ENCODE measurements at places on chromosomes 6 and 20. TPM values are rescaled to one million over a fixed set of nuclear protein-coding genes. Genes with fewer than 3 reads are reported as not detected.

The TSPO2 gene
- total RNA-seq = not detected

The CYP21A2 gene
- total RNA-seq = 0.52 TPM

GRCh38 chr6:2688401-2689064, 62.2 kb downstream of the MYLK4 start:
- H3K36me3 ChIP-seq = no peaks in the 10 kb centered on the region
- H3K27me3 ChIP-seq = no peaks in the 10 kb centered on the region
- H3K27ac ChIP-seq = no peak overlapping the region

DNA sequence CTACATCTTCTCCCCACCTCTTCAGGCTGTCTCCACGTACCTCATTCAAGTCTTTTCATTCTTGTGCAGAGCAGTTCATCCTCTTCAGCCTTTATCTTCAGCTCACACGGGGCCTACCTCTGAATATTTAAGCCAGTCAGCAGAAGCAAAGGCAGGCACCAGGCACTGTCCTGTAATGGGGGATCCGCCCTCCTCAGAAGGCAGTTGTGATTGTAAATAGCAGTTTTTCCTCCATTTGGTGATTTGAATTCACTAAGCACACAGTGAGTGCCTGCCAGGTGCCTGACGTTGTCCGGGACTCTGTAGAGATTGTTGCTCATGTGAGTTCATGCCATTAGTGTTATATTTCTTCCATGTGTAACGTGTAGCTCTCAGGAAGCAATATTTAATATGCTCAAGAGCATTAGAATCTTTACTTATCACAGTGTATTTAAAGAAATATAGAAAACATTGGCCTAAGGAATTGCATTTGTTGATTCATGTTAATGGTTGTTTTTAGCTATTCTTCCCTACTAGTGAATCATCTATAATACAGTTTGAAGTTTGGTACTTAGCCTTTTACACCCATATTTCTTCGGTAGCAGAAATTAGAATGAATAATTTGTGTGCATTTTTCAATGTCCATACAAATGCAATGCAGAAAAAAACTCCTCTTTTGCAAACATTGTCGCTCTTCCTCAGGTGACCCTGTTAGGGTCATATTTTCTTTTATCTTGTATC, 17.9 kb downstream of the BPHL start:
- no peak for DNase-seq
- H3K27me3 ChIP-seq = no peaks in the 10 kb centered on the region
- no peaks in the 10 kb centered on the region for H3K36me3 ChIP-seq
- no peak overlapping the region for H3K4me3 ChIP-seq
- peak overlapping the region; percentile 84 for H3K27ac ChIP-seq
- peaks cover 73% of the 10 kb centered on the region for H3K4me1 ChIP-seq

- peak overlapping the region; percentile 79 for H3K27ac ChIP-seq
- peaks cover 6% of the 10 kb centered on the region for H3K27me3 ChIP-seq
- H3K4me1 ChIP-seq = no peaks in the 10 kb centered on the region
- DNase-seq = no peak
- H3K36me3 ChIP-seq = no peaks in the 10 kb centered on the region
These were observed 129.2 kb downstream of the HFE start for GRCh38 chr6:26216359-26216885.

DNA sequence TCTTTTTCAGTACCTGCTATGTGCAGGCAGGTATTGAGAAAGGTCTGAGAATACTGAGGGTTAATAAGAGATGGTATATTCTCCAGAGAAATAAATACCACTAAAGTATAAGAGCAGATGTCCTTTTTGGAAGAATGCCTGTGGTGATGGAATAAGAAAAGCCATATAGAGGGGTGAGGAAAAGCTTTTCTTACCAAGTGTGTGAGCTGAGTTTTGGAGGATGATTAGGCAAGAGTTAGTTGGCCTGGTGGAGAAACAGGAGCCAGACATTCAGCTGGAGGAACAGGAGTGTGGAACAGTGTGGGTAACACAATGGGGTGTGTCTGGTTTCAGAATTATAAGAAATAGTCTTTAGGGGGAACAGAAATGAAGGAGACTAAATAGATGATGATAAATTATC, 19.9 kb downstream of the ZNF451 start:
- no peaks in the 10 kb centered on the region for H3K27me3 ChIP-seq
- peaks cover 9% of the 10 kb centered on the region for H3K4me1 ChIP-seq
- no peak for DNase-seq
- H3K4me3 ChIP-seq = no peak overlapping the region
- no peaks in the 10 kb centered on the region for H3K36me3 ChIP-seq

DNA sequence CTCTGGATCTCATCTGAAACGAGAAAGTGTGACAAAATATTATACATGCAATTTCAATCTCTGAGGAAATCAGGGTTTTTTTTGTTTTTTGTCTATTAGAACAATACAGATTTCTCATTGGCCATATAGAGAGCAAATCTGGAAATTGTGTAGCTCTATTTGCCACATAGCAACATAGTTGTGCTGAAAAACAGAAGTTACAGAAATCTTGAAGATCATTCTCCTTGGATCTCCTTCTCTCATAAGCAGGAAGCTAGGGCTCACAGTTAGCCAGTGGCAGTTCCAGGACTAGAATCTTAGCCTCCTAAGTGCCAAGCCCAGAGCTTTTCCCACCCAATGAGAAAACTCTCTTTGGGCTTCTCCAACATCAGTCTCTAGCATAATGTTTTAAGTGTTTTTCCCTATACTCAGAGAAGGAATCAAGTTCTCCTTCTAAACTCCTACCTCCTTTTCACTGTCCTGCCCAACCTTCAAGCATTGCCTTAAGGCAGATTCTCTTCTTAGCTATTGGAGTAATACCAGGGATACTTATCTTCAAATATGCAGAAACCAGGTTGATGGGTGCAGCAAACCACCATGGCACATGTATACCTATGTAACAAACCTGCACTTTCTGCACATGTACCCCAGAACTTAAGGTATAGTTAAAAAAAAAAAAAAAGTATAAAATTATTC, 211.6 kb downstream of the ALDH8A1 start:
- H3K27ac ChIP-seq = no peak overlapping the region
- DNase-seq = no peak

The RCAN2 gene
- total RNA-seq = 6.5 TPM

DNA sequence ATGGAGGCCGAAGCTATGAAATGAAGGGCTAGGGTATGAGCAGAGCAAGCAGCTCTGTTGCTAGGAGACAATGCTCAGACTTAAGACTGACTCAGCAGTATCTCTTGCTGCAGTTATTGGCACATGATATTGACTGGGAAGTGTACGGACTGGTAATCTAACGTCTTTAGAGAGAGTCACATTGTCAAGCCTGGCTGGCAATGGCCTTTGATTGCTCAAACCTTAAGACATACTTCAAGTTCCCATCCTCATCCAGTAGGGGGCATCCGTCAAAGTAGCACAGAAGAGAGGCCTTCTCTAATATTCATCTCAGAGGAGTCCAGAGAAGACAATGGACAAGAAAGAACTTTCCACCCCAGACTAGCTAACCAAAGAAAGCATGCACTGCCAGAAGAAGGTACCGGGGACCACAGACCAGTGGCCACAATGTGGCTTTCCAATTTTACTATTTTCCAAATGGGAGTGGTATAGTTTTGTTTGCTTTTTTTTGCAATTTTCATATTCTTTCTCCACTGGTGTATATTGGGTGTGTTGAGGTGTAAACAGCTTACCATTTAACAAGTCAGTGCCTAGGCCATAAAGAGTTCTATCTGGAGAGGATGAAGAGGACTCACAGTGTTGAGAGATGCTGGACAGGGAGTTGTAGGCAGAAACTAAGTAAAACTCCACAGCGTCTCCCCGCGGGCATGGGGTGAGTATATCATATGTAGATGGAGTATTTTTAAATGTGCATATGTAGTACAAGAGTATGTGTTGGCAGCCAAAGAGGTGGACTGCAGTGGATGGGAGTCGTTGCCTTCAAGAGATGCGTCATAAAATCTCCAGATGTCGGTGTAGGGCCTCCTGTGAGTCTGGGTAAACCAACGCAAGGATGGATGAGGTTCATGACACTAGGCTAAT, 36.7 kb downstream of the LRFN2 start:
- peak; percentile 52 for DNase-seq
- H3K27me3 ChIP-seq = no peaks in the 10 kb centered on the region
- no peak overlapping the region for H3K27ac ChIP-seq
- no peak overlapping the region for H3K4me3 ChIP-seq

GRCh38 chr6:129672341-129672682, 37.7 kb downstream of the ARHGAP18 start:
- H3K27ac ChIP-seq = peak overlapping the region; percentile 48
- H3K4me1 ChIP-seq = peaks cover 48% of the 10 kb centered on the region
- DNase-seq = no peak
- no peak overlapping the region for H3K4me3 ChIP-seq

DNA sequence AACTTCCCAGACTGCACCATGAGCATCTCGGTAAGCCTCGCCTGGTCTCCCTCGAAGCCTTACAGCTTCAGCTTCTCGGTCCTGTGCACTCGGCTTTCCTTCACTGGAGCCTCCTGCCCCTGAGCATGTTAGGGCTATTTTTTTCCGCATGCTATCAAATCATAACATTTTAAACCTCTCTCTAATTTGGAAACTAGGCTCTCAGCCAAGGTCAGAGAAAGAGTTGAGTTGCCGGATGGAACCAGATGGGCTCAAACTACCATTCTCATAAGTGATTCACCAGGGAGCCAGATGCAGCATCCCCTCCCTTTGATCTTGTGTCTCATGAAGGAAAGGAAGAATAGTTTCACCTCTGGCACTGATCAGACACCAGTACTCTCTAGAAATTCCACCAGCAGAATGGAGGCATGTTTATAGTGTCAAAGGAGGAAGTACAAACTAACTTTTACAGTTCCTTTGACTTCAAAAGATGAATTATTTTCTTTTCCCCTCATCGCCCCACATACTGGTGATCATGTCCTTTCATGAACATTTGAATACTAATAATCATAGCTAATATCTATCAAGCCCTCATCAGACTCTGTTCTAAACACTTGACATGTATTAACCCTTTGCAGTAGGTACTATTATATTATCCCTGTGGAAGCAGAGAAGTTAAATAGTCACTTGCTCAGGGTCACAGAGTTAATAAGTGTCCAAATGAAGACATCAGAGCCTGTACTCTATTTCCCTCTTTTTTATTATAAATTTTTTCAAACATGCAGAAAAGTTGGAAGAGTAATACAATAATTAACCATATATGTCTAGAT, 46.7 kb downstream of the MAP1LC3A start:
- peaks cover 8% of the 10 kb centered on the region for H3K4me1 ChIP-seq
- no peaks in the 10 kb centered on the region for H3K27me3 ChIP-seq
- H3K36me3 ChIP-seq = no peaks in the 10 kb centered on the region
- DNase-seq = no peak
- no peak overlapping the region for H3K27ac ChIP-seq

DNA sequence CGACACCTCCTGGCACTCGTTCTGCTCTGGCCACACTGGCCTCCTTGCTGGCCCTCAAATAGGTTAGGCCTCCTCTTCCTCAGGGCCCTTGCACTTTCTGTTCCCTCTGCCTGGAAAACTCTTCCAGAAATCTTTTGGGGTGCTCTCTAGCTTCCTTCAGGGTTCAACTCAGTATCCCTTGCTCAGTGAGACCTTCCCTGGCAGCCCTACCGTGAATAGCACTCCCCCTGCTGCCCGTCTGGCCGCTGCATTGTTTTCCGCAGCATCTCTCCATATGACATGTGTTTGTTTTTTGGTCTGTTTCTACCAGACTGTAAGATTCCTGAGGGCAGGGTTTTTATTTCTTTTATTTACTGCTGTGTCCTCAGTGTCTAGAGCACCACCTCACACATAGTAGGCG, 6.7 kb downstream of the DDX27 start:
- H3K36me3 ChIP-seq = peaks cover 51% of the 10 kb centered on the region
- peaks cover 2% of the 10 kb centered on the region for H3K4me1 ChIP-seq
- no peak overlapping the region for H3K4me3 ChIP-seq
- H3K27me3 ChIP-seq = no peaks in the 10 kb centered on the region

GRCh38 chr20:47040506-47041125, 146.0 kb downstream of the EYA2 start:
- H3K27ac ChIP-seq = no peak overlapping the region
- H3K4me3 ChIP-seq = no peak overlapping the region
- no peaks in the 10 kb centered on the region for H3K36me3 ChIP-seq

The PI16 gene
- 3.1 TPM for total RNA-seq

GRCh38 chr20:58418949-58419748, 30.1 kb downstream of the VAPB start:
- peaks cover 7% of the 10 kb centered on the region for H3K4me1 ChIP-seq
- H3K36me3 ChIP-seq = peaks cover 2% of the 10 kb centered on the region
- H3K27me3 ChIP-seq = no peaks in the 10 kb centered on the region
- no peak overlapping the region for H3K4me3 ChIP-seq

The HTR1E gene
- not detected for total RNA-seq

- H3K27ac ChIP-seq = peak overlapping the region; percentile 95
- H3K4me3 ChIP-seq = peak overlapping the region; percentile 39
- peaks cover 14% of the 10 kb centered on the region for H3K36me3 ChIP-seq
- peaks cover 34% of the 10 kb centered on the region for H3K4me1 ChIP-seq
These were observed 664 bp upstream of the BAG6 start for GRCh38 chr6:31652925-31653724.

DNA sequence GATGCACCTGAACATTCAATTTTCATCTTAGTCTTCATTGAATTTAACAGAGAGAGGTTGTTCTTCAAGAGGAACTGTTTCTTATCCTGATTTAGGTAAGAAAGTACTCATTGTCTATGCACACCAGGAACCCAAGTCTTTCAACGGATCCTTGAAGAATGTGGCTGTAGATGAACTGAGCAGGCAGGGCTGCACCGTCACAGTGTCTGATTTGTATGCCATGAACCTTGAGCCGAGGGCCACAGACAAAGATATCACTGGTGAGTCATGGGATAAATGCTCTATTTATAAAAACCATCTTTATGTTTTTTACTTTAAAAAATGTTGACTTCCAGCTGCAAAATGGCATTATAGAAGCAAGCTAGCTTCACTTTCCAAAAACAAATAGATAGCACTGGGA, 10.2 kb downstream of the NQO2 start:
- H3K27ac ChIP-seq = no peak overlapping the region
- H3K4me3 ChIP-seq = no peak overlapping the region
- peaks cover 2% of the 10 kb centered on the region for H3K36me3 ChIP-seq
- H3K4me1 ChIP-seq = no peaks in the 10 kb centered on the region
